ENCODE measurements at places on chromosomes 5 and 9. TPM values are rescaled to one million over a fixed set of nuclear protein-coding genes. Genes with fewer than 3 reads are reported as not detected.

DNA sequence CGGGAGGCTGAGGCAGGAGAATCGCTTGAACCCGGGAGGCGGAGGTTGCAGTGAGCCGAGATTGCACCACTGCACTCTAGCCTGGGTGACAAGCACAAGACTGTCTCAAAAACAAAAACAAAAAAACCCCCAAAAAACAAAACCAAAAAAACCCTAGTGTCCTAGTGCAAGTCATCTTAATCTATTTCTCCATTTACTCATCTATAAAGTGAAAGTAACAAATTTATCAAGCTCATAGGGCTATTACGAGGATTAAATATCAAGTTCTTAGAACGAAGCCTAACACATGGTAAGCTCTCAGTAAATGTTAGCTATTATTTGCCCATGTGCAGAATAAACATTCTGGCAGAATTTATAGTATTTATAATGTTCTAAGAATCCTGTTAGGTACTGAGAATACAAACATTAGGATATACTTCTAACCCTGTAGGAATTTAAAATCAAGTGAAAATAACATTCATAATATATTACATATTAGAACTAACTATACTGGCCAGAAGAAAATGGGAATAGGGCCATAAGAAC lies 45.0 kb downstream of the GOLPH3 start:
- no peak for DNase-seq

DNA sequence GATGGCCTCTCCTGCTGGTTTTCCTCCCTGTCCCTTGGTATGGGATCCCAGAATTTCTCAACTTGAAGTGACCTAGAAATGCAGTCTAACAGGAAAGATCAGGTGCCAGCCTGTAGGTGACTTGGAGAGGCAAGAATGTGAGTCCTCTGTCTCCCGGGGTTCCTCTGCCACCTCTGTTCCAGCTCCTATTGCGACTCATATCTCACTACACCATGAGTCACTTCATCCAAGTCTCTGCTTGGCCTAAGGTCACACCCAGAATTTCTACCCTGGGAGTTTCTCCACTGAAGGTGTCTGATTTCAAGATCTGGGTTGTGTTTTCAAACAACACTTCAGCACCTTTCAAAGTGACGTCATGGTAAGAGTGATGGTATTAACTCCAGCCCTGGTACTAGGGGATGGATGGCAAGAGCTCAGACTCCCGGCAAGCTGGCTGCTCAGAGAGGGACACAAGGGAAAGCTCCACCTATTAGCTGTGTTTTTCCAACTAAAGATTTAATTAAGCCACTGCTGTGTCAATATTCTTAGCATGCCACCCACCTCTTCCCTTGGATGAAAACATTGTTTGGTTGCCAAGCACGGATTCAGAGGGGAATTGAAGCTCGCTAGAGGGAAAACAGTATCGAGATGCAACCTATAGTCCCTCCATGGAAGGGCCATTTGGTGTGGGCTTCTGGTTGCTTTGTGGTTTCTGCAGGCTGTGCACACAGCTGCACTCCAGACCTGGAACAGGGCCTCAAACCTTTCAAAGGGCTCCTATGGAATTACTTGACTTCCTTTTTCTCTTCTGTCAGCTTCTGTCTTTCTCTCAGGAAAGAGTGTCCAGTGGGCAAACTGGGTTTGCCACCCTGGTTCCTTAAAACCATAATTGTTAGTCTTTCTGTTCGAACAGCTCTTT lies 205.7 kb downstream of the GAS1 start:
- DNase-seq = no peak

DNA sequence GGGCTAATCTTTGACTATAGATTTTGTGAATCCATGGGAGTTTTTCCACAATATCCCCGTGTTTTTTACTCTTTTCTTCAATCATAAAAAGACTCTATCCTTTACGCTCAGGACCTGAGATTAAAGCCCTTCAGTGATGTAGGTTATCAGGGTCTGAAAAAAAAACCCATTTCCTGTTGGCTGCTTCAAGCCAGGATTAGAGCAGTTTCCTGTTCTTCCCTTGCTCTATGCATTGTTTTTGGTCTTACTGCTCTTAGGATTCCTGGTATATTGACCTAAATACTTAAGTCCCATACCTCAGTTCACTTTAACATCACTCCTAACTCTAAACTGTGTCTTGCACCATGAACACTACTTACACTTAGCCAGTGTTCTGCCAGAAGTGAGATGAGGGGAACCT lies 319.3 kb upstream of the CHD1 start:
- no peak for DNase-seq

DNA sequence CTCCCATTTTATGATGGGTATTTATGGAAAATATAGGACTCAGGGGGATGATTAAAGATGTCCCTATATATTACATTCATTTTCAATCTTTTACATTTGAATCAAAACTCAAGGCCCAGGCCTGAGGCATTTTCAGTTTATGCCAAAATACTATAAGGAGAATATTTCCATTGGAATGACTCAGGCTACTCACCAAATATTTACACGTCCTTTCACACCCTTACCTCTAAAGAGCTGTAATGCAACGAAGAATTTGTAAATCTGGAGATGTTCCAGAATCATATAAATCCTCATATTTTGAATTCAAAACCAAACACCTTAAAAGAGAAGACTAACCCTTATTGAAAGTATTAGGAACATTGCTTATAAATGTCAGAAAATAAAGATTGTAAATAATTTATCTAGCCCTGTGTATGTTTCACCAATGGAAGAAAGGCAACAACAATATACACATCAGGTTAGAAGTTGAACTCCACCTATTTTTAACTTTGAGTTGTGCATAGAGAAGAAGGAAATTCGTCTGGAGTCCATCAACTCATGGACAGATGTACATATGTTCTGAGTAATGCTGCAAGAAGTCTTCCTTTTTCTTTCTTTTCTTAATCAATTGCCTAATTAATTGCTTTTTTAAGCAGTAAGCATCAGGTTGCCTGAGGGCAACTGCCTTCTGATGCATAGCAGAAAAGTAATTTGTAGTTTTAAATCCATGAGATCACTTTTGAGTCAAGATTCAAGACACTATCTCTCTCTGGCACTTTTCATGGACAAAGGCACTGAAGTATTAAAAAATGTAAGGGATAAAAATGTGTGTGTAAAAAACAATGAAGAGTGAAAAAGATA lies 579.3 kb upstream of the RGMB start:
- DNase-seq = no peak

GRCh38 chr5:83957188-83957587 lies 236.5 kb upstream of the HAPLN1 start:
- DNase-seq = no peak

DNA sequence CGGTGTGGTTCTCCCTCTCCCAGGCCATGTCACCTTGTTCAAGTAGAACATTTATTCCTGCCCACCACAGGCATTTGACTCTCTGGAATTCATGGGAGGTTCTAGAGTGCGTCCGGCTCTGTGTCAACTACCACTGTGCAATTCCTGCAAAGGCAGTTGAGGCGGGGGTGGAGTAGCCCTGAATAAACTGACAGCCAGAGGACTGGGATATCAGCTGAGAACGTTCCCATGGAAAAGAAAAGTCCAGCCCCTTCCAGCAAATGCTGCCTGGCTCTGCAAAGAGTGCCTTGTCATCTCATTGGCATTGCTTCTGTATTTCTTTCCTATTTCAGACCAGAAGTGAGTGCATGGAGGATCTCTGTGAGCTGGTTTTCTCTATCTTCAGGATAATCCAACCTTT lies 18.9 kb upstream of the MEGF9 start:
- no peak for DNase-seq

DNA sequence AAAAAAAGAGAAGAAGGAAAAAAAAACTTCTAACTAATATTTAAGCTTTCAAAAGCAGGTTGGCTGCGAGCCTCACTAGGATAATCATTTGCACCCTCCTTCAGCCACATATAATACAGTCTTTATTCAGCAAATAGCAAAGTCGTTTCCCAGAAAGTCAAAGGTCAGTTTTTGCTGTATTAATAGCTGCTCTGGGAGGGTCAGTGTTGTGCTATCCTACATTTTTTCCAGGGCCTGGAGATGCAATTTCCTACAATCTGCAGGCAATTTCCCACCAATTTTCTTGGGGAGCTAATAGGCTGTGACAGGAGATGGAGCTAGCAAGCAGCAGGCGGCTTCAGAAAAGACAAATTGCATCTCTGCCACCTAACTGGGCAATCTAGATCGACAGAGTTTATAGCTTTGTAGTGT lies 136.8 kb downstream of the TLE1 start:
- DNase-seq = no peak

- no peak for DNase-seq
These were observed 44.0 kb downstream of the NNT start for GRCh38 chr5:43646992-43647391.

DNA sequence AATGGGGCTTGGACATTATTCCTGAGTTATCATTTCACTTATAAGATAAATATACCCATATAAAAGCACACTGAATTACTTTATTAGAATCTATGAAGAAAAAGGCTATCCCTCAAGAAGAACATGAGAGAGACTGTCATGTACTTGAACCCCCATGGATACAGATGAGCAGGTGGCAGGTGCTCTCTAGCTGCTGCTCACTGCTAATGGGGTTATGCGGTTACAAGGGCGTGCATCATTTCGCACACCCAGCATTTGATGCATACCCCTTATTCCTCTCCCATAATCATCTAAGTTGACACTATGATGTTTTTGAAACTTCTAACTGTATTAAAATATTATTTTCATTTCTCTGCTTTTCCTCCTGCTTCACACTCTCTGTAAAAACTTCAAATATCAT lies 16.4 kb downstream of the ITK start:
- no peak for DNase-seq

DNA sequence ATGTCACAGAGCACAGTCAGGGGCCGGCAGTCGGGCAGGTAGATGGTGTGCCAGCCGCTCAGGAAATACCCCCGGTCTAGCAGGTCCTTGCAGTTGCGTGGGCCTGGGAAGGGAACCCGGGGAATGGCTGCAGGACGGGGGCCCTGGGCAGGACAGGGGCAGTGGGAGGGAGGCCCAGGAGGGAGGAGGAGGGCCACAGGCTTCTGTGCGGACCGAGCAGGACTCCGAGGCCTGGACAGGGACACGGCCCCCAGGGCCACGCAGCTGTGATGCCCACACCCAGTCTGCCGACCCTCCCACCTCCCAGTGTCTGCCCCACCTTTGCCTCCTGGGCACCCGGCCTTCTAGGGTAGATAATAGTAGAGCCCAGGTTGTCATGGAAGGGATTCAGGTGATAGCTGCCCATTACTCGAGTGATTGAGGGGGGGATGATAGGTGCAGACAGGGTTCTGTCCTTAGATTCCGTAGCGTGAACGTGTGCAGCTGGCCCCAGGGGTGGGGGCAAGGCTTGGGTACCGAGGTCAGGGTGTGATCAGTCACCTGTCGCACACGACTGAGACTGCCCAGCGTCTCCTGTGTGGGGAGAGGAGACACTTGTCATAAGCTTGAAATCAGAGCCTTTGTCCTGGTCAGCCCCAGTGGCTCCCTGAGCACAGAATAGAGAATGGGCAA lies 4.5 kb downstream of the FCN1 start:
- DNase-seq = no peak

- DNase-seq = no peak
These were observed 170.9 kb downstream of the SEC61B start for GRCh38 chr9:99392986-99393385.

GRCh38 chr5:178533136-178533535 lies 57.1 kb downstream of the COL23A1 start:
- DNase-seq = no peak

DNA sequence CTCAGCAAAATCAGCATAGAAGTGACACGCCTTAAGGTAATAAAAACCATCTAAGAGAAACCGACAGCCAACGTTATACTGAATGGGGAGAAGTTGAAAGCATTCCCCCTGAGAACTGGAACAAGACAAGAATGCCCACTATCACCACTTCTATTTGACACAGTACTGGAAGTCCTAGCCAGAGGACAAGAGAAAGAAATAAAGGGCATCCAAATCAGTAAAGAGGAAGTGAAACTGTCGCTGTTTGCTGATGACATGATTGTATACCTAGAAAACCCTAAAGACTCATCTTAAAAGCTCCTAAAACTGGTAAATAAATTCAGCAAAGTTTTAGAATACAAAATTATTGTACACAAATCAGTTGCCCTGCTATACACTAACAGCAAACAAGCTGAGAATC lies 393.3 kb downstream of the KIF4B start:
- no peak for DNase-seq

DNA sequence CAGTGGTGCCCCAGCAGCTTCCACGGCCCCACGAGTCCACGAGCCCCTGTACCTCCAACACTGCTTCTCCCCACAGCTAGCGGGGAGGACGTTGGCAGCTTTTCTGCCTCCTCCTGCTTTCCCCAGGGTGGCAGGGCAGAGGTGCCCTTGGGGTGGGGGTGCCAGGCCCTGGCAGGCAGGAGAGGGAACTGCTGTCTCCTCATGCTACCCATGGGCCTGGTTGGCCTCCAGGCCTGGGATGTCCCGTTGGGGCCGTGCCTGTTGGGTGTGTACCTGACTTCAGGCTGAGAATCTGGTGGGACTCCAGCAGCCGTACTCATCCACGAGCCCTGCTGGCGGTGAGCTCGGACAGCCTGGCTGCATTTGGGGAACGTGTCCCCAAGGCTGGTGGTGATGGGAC lies 27.3 kb downstream of the RXRA start:
- no peak for DNase-seq

- DNase-seq = no peak
These were observed 63.4 kb downstream of the CD180 start for GRCh38 chr5:67133217-67133616.

DNA sequence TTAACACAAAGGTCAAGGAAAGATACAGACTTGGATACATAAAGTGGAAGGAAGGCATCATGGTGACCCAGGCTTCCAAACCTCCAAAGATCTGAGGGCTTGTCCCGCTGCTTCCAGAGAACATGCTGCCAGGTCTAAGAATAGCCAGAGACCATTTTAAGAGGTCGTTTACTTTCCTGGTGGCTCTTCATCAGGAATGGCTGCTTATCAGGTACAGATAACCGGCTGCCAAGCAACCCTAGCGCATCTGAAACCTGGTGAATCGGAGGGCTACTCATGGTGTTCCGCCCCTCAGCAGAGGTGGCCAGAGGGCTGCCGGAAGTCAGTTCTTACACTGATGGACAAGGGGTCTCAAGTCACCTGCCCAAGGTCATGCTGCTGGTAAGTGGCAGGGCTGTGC lies 251.3 kb upstream of the DAP start:
- no peak for DNase-seq

The CREBRF gene
- polyA plus RNA-seq = 20.6 TPM

The CTXN3 gene
- not detected for polyA plus RNA-seq

The UGT3A1 gene
- polyA plus RNA-seq = 162 TPM

The ENC1 gene
- polyA plus RNA-seq = 67.1 TPM

The GABRA6 gene
- not detected for polyA plus RNA-seq

The OCLN gene
- 28.6 TPM for polyA plus RNA-seq

The FOXI1 gene
- polyA plus RNA-seq = 7.9 TPM

The ZNF883 gene
- polyA plus RNA-seq = 11.2 TPM

The FUT7 gene
- 0.12 TPM for polyA plus RNA-seq

The ZNF300 gene
- polyA plus RNA-seq = 40.1 TPM

Data from renal cortex interstitium (tissue), 15 donors.